A549 treated with dexamethasone at 1 μM for 4 hours (cell line): ENCODE measurements at places on chromosomes 1 and 21. TPM values are rescaled to one million over a fixed set of nuclear protein-coding genes. Genes with fewer than 3 reads are reported as not detected.

Gene FCN3
- total RNA-seq = not detected in 5 replicates

Gene FAM3B
- 0.09 TPM in 1 of 5 replicates, not detected in the others for total RNA-seq

Gene DIRAS3
- total RNA-seq = 0.63 to 1.3 TPM (median 1.1 TPM) in 5 replicates

Gene CRYAA
- 0.07 to 0.18 TPM in 2 of 5 replicates, not detected in the others for total RNA-seq

Gene ITGB2
- total RNA-seq = 0.56 to 0.94 TPM (median 0.76 TPM) in 5 replicates

Gene DCST2
- 0.30 to 1.1 TPM (median 0.73 TPM) in 5 replicates for total RNA-seq

Gene SV2A
- total RNA-seq = 0.05 to 0.12 TPM (median 0.09 TPM) in 5 replicates

Gene TIE1
- 0.02 to 0.25 TPM (median 0.13 TPM) in 4 of 5 replicates, not detected in the other for total RNA-seq

Gene GNB1
- total RNA-seq = 202 to 248 TPM (median 232 TPM) in 5 replicates

Gene CATSPERE
- 0.02 to 0.08 TPM (median 0.03 TPM) in 5 replicates for total RNA-seq

Gene CLEC20A
- total RNA-seq = not detected in 5 replicates

Gene CFHR4
- total RNA-seq = not detected in 5 replicates

Gene KIAA0040
- 0.76 to 1.4 TPM (median 1.1 TPM) in 5 replicates for total RNA-seq

Gene FBLIM1
- total RNA-seq = 17.2 to 30.9 TPM (median 24.8 TPM) in 5 replicates

Gene AMY1A
- not detected in 5 replicates for total RNA-seq

Gene OLIG2
- total RNA-seq = 0.02 TPM in 1 of 5 replicates, not detected in the others

Gene C1orf174
- 20.4 to 26.0 TPM (median 24.9 TPM) in 5 replicates for total RNA-seq

Gene WLS
- total RNA-seq = 14.8 to 18.5 TPM (median 15.0 TPM) in 5 replicates

Gene CD160
- not detected in 5 replicates for total RNA-seq

Gene NDUFS2
- 80.5 to 103 TPM (median 82.4 TPM) in 5 replicates for total RNA-seq

Gene CTTNBP2NL
- 6.2 to 8.6 TPM (median 7.5 TPM) in 5 replicates for total RNA-seq

Gene KRTAP21-1
- total RNA-seq = not detected in 5 replicates

Gene S100A14
- 0.21 to 0.50 TPM (median 0.35 TPM) in 5 replicates for total RNA-seq

Gene FNDC5
- total RNA-seq = 0.13 to 0.66 TPM (median 0.35 TPM) in 5 replicates

Gene OPRD1
- 0.01 to 0.02 TPM (median 0.02 TPM) in 4 of 5 replicates, not detected in the other for total RNA-seq

Gene HSD11B1
- total RNA-seq = 0.26 to 0.62 TPM (median 0.45 TPM) in 5 replicates

Gene ZNF644
- total RNA-seq = 16.9 to 22.0 TPM (median 19.0 TPM) in 5 replicates

Gene KCNA3
- not detected in 5 replicates for total RNA-seq

Gene CLCA1
- 0.04 TPM in 1 of 5 replicates, not detected in the others for total RNA-seq

Gene DDR2
- 0.32 to 0.80 TPM (median 0.51 TPM) in 5 replicates for total RNA-seq

Gene SLC41A1
- 20.9 to 23.7 TPM (median 22.3 TPM) in 5 replicates for total RNA-seq

Gene PCSK9
- total RNA-seq = 1.8 to 3.2 TPM (median 2.5 TPM) in 5 replicates

Gene SLC6A9
- total RNA-seq = 8.6 to 15.1 TPM (median 14.3 TPM) in 5 replicates

Gene ASAP3
- 6.2 to 7.8 TPM (median 7.2 TPM) in 5 replicates for total RNA-seq

Gene RGL1
- 0.71 to 0.99 TPM (median 0.73 TPM) in 5 replicates for total RNA-seq

Gene KCNK2
- 0.08 to 0.09 TPM (median 0.08 TPM) in 3 of 5 replicates, not detected in the others for total RNA-seq

Gene S1PR1
- total RNA-seq = 0.16 to 0.43 TPM (median 0.22 TPM) in 5 replicates

Gene BNIPL
- 0.07 to 0.17 TPM (median 0.11 TPM) in 4 of 5 replicates, not detected in the other for total RNA-seq

Gene C1orf141
- not detected in 5 replicates for total RNA-seq

Gene CD1E
- total RNA-seq = not detected in 5 replicates

Gene ACKR1
- total RNA-seq = 0.05 to 0.20 TPM (median 0.07 TPM) in 3 of 5 replicates, not detected in the others

Gene USH2A
- under 0.01 TPM in 1 of 5 replicates, not detected in the others for total RNA-seq

Gene PCAT6
- total RNA-seq = 2.3 to 4.8 TPM (median 4.2 TPM) in 5 replicates

Gene MROH9
- not detected in 5 replicates for total RNA-seq

Gene TEX38
- not detected in 5 replicates for total RNA-seq

Gene AVPR1B
- total RNA-seq = not detected in 5 replicates
